Glutamatergic neuron (in vitro differentiated cells): ENCODE measurements at places on chromosomes 7 and 10.

DNA sequence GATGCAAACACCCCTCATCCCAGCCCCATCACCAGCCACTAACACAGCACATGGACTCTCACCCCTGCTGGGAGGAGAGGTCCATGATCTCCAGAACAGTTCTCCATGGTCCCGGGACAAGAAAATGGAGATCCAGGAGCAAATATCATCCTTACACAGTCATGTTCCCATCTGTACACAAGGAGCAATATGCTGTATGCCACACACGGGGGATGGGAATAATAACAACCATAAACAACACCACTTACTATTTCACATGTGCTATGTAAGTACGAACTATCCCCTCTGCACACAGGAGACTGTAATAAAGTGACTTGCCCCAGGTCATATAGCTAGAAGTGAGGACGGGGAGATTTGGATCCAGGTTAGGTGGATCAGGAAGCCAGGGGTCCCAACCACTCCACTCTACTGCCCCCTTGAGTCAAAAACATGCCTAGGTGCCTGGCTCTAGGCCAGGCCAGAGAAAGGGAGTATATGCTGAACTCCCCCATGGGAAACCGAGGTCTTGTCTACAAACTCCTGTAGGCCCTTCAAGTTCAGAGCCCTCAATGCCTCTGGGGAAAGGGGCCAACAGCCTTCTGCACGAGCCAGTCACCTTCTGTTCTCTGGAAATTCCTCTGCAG, 34.1 kb downstream of the LRRC20 start:
- peak; percentile 40 for DNase-seq

- DNase-seq = no peak
Measured at GRCh38 chr10:26000971-26001370, 66.9 kb downstream of the MYO3A start.

DNA sequence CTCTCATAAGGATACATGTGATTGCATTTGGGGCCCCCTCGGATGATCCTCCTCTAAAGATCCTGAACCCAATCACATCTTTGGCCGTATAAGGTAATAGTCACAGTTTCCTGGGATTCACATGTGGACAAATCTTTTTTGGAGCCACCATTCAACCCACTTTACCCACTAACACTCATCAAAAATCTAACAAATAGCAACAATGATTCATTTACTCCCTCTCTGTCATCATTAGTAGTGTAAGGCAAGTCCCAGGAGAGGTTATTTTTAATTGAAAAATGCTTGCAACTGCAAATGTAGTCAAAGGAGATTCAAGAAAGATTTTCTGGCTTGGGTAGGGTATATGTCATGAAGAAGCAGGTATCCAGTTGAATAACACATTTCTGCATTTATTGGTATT, 9.9 kb upstream of the SMKR1 start:
- no peak for DNase-seq

- DNase-seq = no peak
Measured at GRCh38 chr10:16814012-16814411, 3.2 kb downstream of the RSU1 start.

DNA sequence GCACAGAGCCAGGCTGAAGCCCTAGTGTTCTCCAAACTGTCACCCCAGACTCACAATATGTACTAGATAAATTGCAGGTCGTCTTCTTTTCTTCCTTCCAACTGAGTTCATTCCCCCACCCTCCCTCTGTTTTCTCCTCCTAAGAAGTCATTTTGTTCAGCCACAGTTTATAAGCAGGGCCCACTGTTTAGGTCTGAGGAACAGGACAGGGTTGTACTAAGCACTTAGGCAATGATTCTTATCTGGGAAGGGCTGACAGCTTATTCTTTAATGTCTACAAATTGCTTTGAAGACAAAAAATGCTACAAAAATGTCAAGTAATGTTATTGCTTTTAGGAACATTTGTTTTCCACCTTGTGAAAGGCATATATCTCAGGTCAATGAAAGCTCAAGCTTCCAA, 59.1 kb downstream of the CDC123 start:
- no peak for DNase-seq

GRCh38 chr10:22365233-22365632, 19.9 kb downstream of the SPAG6 start:
- DNase-seq = no peak

- DNase-seq = no peak
Measured at GRCh38 chr10:132851451-132851850, 65.5 kb upstream of the NKX6-2 start.

DNA sequence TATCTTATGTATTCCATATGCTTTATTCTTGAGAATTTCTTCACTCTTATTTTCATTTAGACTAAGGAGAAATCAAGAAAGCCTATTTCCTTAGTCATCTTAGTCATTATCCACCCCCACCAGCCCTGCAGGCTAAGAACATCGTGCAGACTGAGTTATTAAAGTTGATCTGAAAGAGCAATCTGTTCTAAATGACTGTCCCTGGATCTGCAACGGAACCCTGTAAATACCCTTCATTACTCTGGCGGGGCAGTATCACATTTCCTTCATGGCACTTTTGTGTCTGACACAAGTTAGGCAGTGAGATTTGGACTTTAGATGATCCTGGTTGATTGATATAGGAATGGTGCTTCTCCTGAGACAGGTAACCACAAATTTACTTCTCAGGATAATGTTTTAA, 3.5 kb upstream of the MYPN start:
- no peak for DNase-seq

DNA sequence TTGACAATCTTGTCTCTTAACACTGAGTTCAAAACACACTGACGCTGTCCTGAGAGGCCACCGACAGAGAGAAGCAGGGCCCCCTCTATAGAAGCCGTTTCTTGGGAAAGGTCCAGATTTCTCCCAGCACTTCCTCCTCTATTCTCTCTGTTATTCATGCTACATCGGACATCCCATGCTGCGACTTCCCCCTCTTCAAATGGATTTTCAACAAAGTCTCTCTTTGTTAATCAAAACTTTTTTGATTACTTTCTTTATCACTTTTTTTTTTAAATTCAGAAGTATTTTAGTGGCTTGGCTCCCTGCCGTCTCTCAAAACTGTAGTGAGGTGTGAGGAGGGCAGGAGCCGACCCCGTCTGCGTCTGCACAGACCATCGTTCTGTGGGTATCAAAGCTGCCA, 298.9 kb upstream of the PITRM1 start:
- no peak for DNase-seq

GRCh38 chr10:24847112-24848070, 105.0 kb downstream of the PRTFDC1 start:
- no peak for DNase-seq

GRCh38 chr7:35370687-35371086, 116.8 kb upstream of the TBX20 start:
- DNase-seq = no peak

DNA sequence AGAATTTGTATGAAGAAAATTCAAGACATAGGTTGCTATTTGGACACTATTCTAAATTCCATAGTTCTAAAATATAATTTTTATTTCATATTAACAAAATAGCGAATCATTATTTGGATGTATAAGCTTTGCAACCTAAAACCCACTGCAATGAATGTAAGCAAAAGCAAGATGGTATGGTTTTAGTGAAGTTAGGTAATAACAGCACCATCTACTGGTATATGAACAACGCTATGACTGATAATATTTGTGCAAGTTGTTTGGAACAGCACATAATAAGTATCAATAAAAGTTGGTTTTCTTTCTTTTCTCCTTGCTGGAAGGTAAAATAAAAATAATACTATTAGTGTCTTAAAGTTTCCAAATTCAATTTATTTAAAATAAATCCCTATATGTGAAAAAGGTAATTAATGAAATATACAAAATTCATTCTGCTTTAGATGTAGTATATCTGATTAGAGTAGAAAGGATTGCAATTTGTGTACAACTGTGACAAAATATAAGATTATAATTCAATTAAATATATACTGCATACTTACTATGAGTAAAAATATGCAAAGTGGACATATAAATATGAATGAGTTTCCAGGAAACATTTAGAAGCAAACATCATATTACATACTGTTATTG, 79.0 kb upstream of the LSM8 start:
- no peak for DNase-seq

GRCh38 chr10:63901881-63902280, 380.7 kb downstream of the REEP3 start:
- DNase-seq = no peak

GRCh38 chr7:151228024-151228866, 1.2 kb upstream of the ABCF2 start:
- DNase-seq = no peak

DNA sequence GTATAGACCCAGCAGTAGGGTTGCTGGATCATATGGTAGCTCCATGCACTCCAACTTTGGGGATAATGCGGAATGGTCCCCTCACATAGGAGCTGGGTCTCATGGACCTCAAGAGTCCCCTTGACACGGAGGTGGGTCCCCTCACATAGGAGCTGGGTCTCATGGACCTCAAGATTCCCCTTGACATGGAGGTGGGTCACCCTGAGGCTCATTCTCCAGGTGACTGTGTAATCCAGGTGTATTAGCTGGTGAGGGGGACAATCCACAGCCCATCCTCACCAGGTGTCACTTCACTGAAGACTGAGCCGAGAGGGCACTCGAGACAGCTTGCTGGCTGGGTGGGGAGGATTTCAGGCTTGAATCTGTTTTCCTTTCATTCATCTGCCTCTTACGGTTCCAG, 121.9 kb downstream of the PTPN20 start:
- no peak for DNase-seq

- no peak for DNase-seq
Measured at GRCh38 chr10:52965509-52965908, 192.9 kb upstream of the MBL2 start.

GRCh38 chr7:69539531-69539930, 58.7 kb upstream of the AUTS2 start:
- DNase-seq = no peak

GRCh38 chr7:87702326-87702725, 74.1 kb downstream of the RUNDC3B start:
- DNase-seq = no peak

DNA sequence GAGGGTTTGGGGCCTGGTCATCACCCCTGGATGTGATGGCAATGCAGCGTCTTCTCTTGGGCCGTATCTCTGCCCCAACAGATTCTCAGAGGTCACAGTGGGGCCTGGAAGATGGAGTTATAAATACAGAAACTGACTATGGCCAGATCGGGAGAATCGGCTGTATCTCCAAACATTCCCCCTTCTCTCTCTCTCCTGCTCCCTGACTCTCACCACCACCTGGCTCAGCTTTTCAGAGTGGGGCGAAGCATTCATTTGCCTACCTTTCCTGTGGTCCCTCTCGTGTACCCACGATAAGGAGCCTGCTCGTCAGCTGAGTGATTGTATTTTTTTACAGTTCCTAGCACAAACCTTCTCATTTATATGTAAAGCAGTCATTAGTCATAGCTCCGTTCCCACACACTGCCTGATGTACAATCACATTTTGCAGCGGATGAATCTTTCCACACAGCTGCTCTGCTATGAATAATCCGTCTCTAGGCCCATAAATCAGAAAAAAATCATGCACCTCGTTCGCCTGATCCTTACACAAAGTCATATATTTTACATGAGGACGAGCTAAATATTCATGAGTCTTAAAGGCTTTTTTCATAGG, 23.2 kb upstream of the BTRC start:
- no peak for DNase-seq

DNA sequence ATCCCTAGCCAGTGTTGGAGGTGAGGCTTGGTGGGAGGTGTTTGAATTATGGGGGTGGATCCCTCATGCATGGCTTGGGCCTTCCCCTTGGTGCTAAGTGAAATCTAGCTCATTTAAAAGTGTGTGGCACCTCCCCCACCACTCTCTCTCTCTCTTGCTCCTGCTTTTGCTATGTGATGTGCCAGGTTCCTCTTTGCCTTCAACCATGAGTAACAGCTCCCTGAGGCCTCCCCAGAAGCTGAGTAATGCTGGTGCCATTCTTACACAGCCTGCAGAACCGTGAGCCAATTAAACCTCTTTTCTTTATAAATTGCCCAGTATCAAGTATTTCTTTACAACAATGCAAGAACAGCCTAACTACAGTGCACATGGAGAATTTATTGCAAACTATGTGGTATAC, 188.8 kb upstream of the POT1 start:
- no peak for DNase-seq

GRCh38 chr7:67523713-67524112, 527.1 kb downstream of the TYW1 start:
- DNase-seq = no peak

DNA sequence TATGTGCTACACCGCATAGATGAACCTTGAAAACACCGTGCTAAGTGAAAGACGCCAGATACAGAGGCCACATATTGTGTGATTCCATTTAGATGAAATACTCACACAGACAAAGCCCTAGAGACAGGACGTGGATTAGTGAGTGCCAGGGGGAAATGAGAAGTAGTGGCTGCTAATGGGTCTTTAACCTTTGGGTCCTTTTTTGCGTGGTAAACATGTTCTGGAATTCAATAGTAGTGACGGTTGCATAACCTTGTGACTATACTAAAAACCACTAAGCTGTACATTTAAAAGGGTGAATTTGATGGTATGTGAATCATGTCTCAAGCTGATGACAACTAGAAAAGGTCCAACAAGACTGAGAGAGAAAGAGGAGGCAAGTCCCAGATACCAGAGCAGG, 15.6 kb downstream of the SMKR1 start:
- no peak for DNase-seq

- DNase-seq = no peak
Measured at GRCh38 chr10:110563132-110563531, 4.4 kb upstream of the SMC3 start.

GRCh38 chr10:3485057-3485686, 299.8 kb downstream of the KLF6 start:
- DNase-seq = no peak

DNA sequence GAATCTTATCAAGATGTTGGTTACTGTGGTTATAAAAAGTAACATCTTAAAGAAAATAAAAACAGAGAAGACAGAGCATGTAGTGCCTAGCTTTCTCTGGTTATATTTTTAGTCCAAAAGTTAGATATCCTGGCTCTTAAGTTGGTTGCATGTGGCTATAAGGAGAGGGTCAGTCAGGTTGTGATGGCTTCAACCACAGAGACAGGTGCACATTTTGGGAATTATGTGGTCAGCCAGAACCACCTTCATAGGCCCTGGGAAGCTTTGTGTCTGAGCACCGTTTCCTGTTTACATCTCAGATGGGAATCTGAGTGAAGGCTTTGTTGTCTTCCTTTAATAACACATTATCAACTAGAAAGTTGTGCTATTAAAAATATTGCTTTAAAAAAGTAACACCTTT, 265.1 kb upstream of the IGFBP3 start:
- no peak for DNase-seq

- DNase-seq = no peak
Measured at GRCh38 chr7:138125119-138125518, 48.9 kb downstream of the AKR1D1 start.

- DNase-seq = no peak
Measured at GRCh38 chr10:92323079-92323478, 32.1 kb downstream of the MARCHF5 start.

- DNase-seq = no peak
Measured at GRCh38 chr7:69282946-69283345, 315.3 kb upstream of the AUTS2 start.

GRCh38 chr7:12731214-12731656, 43.8 kb downstream of the ARL4A start:
- DNase-seq = no peak
